Jurkat, Clone E6-1 (cell line): ENCODE measurements at places on chromosomes 3 and 15.

DNA sequence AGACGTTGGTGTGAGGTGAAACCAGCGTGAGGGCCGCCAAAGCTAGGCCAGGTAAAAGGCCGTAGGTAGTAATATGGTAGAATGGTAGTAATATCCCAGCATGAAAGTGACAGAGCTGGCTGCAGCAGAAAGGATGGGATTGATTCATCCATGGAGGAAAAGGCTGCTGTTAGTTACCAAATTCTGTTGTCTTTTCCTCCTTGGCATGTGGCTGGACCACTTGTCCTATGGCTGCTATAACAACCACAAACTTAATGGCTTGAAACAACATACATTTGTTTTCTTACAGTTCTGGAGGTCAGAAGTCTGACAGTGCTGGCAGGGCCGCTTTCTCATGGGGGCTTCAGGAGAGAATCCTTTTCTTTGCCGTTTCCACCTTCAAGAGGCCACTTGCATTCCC lies 47.8 kb upstream of the CHST2 start:
- DNase-seq, result no peak

DNA sequence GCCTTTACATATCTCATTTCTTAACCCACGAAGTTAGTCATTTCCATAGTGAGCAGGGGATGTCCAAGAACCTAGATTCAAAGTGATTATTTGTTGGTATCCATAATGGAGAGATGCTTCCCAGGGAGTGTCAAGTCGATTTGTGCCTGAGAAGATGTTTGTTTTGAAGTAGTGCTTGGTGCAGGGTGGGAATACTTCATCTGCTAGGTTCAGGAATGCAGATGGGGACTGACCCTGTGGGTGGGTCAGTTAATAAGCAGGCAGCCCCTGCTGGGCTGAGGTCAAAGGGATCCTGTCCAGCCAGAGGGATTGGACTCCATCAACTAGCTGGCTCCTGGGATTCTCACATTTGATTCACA lies 44.1 kb upstream of the VILL start:
- DNase-seq, result no peak

- no peak for DNase-seq
Measured at GRCh38 chr3:10706156-10706739, 109.8 kb upstream of the SLC6A11 start.

DNA sequence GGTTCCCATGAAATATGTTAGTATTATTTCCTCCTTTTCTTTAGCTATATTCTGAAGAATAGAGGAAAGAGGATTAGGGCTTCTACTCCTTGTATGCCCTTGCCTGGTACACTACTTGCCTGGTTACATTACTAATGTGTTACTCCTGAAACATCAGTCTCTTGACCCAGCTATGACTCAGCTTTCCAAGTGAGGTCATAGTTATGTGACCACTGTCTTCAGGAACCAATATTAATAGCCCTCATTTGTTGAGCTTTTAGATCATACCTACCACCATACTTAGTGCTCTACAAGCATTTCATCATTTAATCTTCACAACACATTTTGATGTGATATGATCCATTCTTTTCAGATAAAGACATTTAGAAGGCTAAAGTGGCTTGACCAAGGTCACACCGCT lies 60.3 kb downstream of the CMSS1 start:
- DNase-seq, result no peak

DNA sequence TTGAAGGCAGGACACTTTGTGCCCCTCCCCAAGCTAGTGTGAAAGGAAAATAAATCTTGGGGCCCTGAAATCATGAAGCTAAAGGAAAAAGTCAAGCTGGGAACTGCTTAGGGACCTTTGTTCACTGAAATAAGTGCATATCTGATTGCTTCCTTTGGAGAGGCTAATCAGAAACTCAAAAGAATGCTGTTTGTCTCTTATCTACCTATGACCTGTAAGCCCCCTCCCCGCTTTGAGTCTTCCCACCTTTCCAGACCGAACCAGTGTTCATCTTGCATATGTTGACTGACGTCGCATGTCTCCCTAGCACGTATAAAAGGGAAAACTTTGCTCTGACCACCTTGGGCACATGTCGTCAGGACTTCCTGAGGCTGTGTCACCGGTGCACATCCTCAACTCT lies 53.1 kb downstream of the SLC30A4 start:
- no peak for DNase-seq

- DNase-seq, result no peak
Measured at GRCh38 chr3:174132006-174132405, 727.1 kb upstream of the NAALADL2 start.

DNA sequence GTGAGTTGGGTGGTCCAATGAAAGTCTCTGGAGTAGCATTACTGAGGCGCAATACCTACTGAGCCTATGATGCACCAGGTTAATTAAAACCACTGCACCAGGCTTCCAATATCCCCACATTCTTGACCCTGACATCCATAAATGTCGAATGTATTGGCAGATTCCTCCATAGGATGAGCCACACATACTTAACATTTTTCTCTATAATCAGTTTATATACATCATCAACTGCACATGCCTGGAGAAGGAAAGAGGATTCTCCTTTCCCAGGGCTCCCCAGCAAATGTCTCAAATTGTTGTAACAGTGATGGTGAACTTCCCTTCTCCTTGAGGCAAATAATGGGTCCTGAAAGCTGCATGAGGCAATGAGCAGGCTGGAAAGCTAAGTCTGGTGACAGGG lies 82.3 kb upstream of the LPP start:
- no peak for DNase-seq

GRCh38 chr3:60178931-60179653 lies 1072.2 kb downstream of the FHIT start:
- no peak for DNase-seq

GRCh38 chr3:42501321-42501680 lies 1.1 kb upstream of the VIPR1 start:
- no peak for DNase-seq
